SHP77 treated with DMSO at 0.1 percent for 48 hours (cell line): ENCODE measurements at places on chromosomes 5 and 9.
A peak's percentile ranks its signal among the peaks of the same experiment; 100 is the strongest.

DNA sequence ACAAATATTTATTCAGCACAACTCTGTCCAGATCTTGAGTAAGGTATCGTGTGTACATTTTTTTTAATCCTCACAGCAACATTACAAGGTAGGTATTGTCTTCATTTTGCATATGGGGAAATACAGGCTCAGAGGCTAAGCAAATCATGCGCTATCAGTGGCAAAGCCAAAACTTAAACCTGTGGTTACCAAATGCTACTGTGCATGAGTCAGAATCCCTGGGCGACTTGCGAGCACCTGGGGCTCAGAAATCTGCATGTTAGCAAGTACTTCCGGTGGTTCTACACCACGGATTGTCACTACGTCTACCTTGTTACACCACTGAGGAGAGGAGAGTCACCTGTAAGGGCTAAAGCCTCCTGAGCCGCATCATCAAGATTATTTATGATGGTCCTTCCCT is 21.3 kb downstream of the C5orf58 start:
- DNase-seq = no peak

GRCh38 chr9:18362901-18363685 is 110.9 kb upstream of the ADAMTSL1 start:
- DNase-seq = no peak

DNA sequence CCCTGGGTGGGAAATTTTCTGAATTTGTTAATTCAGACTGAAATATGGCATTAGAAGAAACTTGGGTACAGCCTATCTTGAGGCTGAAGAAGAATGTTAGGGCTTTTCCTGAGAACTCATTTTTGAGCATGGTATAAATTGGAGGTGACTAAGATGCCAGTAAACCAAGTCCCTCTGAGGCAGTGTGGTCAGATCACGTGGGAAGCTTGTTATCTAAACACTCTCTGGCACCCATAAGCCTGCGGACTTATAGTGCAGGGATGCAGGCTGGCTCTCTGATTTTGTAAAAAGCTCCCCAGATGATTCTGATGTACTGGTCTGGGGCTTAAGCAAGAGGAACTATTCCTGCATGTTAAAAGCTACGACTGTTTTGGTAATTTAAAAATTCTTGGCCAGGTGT is 34.3 kb downstream of the MTMR12 start:
- DNase-seq = no peak

DNA sequence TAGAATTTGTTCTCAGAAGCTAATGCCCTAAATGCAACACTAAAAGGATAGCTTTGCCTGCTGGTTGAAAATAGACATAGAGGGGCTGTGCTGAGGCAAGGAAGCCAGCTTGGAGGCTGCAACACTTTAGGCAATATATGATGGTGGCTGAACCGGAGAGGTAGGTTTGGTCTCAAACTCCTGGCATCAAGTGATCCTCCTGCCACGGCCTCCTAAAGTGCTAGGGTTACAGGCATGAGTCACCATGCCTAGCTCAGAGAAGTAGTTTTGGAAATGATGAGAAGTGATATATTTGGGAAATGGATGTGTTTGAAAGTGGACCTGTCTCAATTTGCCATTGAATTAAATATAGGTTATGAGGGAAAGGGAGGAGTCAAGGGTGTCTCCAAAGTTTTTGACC is 10.0 kb downstream of the DUSP1 start:
- DNase-seq = no peak

- DNase-seq = no peak
These were observed 157.0 kb downstream of the PJA2 start for GRCh38 chr5:109252731-109253130.

DNA sequence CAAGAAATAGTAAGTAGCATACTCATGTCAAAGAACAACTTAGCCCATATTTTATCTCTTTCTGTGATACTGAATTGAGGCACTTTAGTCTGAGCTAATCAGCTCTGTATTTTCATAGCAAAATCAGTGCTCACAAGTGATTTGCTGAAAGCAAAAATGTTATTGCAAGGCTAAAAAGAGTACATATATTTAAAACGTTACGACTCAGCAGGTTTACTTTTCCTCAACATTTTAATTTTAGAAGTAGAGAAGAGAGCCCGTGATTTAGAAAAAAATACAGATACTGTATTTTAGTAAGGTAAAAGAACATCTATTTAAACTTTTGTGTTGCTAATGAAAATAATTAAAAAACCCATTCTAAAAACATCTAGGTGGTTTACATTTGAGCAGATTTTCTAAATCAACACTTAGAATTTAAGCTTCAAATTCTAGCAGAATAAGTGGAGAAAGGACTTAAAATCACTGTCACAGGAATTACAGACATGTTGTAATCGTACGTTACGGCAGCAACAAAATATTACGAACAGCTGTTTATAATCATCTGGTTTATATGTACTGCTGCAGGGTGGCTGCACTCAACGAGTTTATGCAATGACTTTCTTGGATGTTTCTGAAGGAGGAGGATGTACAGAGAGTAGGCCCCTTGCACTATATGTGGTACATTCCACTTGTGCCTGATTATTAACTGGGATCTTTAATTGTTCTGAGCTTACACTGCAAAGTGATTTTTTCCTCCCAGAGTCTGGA is 20.1 kb downstream of the SREK1 start:
- no peak for DNase-seq

- peak; percentile 38 for DNase-seq
These were observed 19.2 kb upstream of the CD180 start for GRCh38 chr5:67215519-67216471.

- no peak for DNase-seq
These were observed 17.6 kb upstream of the UBE2D2 start for GRCh38 chr5:139543423-139543991.

GRCh38 chr9:18138656-18139055 is 335.3 kb upstream of the ADAMTSL1 start:
- no peak for DNase-seq

- no peak for DNase-seq
These were observed 44.4 kb upstream of the GPR21 start for GRCh38 chr9:122988920-122989621.

- no peak for DNase-seq
These were observed 170.8 kb downstream of the GADD45G start for GRCh38 chr9:89775641-89776040.

GRCh38 chr5:133938039-133938821 is 30.2 kb downstream of the C5orf15 start:
- DNase-seq = no peak

DNA sequence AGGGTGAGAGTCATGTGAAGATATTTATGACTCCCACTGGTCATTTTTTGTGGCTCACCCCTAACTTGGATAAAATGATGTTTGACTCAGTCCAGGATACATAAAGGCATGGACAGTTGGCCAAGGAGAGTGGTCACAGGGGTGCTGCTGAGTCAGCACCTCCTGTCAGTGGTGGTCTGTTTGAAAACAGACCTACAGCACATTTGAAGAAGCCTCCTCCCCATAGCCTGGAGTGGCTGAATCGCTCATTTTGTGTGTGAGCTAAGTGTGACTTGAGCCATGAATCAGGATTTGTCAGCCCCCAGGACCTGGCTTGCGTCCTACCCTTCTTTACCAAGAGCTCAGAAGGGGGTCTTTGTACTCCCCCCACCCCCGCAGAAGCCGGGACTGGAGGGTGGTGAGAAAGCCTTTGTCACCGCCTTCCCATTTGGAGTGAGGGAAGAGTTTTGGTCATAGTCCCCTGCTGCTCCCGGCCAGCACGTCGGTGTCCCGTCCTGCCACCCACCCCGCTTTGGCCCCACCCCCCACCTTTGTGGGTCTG is 35.6 kb downstream of the TRIO start:
- DNase-seq = no peak

DNA sequence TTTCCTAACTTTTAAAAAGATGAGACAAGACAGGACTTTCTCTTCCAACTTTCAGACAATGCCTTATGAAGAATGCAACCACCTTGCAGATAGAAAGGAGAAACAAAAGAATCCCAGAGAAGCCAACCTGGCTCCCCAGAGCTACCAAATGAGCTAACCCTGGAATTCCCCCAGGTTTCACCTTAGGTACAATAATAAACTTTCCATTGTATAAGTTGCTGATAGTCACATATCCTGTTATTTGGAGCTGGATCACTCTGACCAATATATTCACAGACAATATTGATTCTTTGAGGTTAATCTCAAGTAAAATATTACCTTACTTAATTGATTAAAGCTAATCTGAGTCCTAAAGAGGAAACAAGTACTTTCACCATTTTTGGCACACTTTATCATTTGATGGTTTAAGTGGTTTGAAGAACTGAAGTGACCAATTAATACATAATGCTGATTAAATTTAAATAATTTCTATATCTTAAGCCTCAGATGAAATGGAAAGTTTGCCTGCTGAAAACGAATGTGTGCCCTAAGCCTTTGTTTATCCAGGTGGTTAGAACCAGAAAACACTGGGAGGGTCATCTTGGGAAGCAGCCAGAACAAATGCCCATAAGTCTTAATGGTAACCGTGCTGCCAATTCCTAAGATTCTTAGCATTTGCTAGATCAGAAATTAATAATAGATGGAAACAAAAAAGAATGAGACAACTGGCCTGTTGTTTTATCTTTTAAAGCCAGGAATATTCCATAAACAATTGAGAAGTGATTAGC is 159.6 kb upstream of the SLC12A2 start:
- DNase-seq = no peak
